OCI-LY7 (cell line): ENCODE measurements at places on chromosomes 7 and 10. TPM values are rescaled to one million over a fixed set of nuclear protein-coding genes. Genes with fewer than 3 reads are reported as not detected.

DNA sequence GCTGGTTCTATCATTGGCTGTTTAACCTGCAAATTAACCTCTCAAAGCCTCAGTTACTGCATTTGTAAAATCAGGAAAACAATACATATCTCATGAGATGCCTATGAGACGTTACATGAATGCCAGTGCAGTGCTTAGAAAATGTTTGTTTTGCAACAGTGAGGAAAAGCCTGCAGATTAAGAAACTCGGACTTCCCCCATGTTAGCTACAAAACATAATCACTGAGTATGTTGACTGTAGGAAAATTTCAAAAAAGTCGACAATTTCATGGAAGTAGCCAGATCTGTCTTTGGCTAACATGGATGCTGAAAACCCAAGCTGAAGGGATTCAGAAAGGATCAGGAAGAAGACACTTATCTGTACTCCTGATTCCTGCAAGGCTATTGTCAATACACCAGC lies 121.4 kb downstream of the TRIL start:
- no peak for DNase-seq

DNA sequence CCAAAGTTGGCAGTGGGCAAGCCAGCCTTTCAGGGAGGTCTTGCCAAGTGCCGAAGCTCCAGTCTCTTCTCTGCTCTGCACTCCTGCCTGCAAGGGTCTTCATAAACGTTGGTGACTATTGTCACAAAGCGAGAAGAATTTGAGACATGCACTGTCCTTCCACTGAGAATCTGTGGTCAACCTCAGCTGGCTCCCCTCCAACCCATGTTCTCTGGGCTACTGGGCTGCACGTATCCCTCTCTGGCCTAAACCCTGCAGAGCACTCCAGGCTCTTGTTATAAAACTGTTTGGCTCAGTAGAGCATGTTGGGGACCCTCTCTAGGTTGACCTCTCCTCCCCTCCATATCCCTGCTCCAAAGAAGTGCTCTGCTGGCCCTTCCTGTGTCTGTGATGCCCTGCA lies 260.4 kb upstream of the NFE2L3 start:
- DNase-seq: no peak

ABCC2 gene
- 0.59 and 1.2 TPM in 2 replicates for total RNA-seq

- no peak for DNase-seq
Measured at GRCh38 chr7:34751725-34752643, 94.0 kb downstream of the NPSR1 start.

OLAH gene
- not detected in 2 replicates for total RNA-seq

GRCh38 chr7:38066391-38066790 lies 111.7 kb upstream of the STARD3NL start:
- DNase-seq: no peak

DNA sequence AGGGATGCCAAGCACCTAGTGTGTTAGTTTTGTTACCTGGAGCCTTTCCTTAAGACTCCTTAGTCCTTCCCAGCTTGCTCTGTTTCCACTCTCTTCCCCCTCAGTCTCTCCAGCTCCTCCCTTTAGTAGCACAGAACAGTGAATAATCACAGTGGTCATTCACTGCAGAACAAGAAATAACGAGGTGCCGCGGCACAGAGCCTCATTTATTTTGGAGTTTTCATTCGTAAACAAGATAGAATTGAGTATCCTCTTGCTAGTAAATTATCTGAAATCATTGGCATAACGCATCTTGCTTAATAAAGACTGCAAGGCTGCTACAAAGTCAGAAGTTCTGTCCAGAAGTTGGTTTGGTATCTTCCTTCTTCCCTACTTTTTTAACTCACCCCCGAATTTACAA lies 129.3 kb upstream of the LANCL2 start:
- no peak for DNase-seq

ERCC6 gene
- total RNA-seq: 21.9 and 25.7 TPM in 2 replicates

GRCh38 chr10:17744341-17744861 lies 7.6 kb upstream of the TMEM236 start:
- peak; percentile 25 for DNase-seq

GRCh38 chr10:70064486-70064885 lies 11.8 kb downstream of the MACROH2A2 start:
- DNase-seq: no peak

- no peak for DNase-seq
Measured at GRCh38 chr7:53470336-53470970, 435.0 kb downstream of the POM121L12 start.

DNA sequence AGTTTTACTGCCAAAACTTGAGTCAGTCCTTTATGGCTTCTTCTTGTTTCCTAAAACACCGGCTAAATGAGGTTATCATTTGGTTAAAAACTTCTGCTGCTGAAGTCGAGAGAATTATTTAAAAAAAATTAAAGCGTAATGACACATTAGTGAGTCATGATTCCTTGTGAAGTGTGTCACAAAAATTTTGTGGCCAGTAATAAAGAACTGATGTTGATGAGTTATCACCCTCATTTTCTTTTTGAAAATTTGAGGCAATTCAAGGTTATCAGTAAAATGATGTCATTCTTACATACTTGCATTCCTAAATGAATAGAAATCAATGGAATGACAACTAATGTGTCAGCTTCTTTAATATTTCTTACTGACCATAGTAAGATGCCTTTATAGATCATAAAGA lies 427.4 kb downstream of the SORCS3 start:
- no peak for DNase-seq

SFRP5 gene
- total RNA-seq: not detected in 2 replicates

GRCh38 chr10:61609701-61610100 lies 53.0 kb upstream of the CABCOCO1 start:
- no peak for DNase-seq

DNA sequence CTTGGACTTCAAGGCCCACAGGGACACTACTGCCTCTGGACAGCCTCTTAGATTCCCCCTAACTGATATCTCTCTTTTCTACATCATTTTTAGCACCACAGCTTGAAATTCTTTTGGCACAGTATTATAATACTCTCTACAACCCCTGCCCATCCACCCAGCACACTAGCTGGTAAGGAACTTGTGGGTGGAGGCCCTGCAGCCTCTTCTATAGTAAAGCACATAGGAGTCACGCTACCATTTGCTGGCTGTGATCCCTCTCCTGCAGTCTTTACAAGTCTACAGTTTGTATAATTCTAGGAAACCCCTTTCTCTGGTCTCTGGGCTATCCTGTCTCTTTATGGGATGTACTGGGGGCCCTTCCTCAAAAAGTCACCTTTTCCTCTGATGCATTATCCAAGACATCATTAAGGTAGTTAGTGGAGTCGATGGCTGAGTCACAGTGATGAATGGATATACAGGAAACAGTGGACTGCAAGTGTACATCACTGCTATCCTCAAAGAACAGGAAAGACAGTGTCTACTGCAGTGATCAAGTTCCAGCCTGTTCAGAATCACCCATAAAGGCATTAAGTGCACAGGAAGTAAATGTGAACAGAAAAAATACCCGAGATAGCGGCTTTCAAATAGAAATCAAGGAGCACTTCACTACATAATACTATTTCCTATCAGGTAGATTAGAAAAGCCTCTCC lies 54.4 kb downstream of the STK17A start:
- DNase-seq: no peak

DNA sequence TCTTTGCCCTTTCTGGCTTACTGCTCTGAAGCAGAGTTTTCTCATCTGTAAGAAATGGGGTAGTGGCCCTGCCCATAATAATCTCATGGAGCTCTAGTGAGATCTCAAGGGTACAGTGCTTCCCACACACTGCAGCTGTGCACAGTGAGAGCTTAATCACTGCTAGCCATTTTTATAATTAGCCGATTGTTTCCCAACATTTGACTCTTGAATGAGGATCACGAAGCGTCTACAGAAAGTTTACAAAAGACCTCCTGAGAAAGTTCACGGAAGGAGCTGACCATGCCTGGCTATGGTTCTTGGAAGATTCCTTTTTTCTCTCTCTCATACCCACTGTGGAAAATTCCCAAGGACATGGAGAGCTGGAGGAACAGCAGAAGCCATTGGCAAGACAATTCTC lies 70.4 kb downstream of the FAM171A1 start:
- no peak for DNase-seq

GRCh38 chr10:97378933-97379921 lies 21.9 kb downstream of the RRP12 start:
- no peak for DNase-seq

ZNF37A gene
- total RNA-seq: 38.1 and 40.3 TPM in 2 replicates

DNA sequence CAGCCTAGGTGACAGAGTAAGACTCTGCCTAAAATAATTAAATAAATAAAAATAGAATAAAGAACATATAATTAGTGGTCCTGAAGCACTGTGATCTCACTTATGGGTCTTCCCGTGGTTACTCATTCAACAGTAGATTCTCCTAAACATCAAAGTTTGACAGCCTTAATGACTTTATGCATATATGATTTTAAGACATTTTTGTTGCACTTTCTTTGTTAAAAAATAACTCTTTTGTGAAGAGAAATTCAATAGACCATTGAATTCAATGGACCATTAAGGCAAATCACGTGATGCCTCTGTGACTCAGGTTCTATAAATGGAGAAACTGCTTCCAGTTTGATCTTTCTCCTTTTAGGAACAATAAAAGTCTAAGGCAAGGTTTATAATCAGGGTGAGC lies 59.6 kb downstream of the ATOH7 start:
- peak; percentile 18 for DNase-seq

HOXA4 gene
- total RNA-seq: 1.6 and 2.0 TPM in 2 replicates

RNF32 gene
- 3.6 and 3.9 TPM in 2 replicates for total RNA-seq

DNA sequence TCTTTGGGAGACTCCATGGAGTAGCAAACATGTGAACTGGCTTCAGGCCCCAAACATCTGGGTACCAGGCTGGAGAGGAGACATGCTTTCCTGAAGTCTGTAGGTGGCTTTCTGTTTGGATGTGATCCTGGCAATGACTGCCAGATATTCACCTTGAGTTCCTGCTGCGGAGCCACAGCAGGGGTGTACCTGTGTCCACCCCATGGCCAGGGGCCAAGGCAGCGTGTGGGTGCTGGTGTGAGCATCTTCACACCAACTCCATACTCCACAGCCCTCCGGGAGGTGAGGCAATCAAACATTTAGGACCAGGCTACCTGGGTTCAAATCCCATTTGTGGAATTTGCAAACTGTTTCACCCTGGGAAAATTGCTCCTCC lies 113.0 kb downstream of the ADCY1 start:
- DNase-seq: no peak

- DNase-seq: no peak
Measured at GRCh38 chr7:115260381-115260780, 338.5 kb downstream of the MDFIC start.

DNA sequence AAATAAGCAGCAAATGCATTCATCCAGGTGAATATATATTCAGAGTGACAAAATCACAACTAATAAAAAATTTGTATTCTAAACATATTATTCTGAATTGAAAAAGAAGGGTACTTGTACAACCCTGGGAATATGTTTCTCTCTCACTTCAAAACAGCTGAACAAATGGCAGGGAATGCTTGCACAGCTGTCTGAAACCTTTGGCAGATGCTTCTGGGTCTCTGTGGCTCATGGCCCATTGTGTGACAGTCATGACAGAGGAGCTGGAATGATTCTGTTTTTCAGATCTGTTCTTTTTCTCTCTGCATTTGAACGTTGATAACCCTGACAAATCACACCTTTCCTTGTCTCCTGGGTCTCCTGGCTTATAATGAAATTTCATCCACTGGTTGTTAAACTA lies 275.7 kb upstream of the FZD1 start:
- DNase-seq: no peak

GRCh38 chr7:4712281-4713182 lies 30.4 kb downstream of the FOXK1 start:
- DNase-seq: no peak

MINDY3 gene
- total RNA-seq: 23.3 and 24.9 TPM in 2 replicates

DNA sequence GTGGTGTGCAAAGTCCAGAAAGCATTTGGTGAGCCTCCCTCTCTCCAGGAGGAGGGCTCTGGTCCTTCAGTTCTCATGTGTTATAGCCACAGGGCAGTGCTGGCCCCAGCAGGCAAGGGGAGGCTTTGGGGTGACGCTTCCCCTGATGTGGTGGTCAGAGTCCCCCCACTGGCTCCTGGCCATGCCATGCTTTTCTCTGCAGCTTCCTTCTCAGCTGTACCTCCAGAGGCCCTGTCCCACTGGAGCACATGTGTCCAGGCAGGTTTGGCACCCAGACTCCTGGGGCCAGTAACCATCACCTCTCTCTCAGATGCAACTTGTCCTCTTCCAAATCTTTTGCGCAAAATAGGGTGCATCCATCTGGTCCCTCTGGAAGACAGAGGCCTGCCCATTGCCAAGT lies 233.0 kb upstream of the ZNF32 start:
- no peak for DNase-seq

DNA sequence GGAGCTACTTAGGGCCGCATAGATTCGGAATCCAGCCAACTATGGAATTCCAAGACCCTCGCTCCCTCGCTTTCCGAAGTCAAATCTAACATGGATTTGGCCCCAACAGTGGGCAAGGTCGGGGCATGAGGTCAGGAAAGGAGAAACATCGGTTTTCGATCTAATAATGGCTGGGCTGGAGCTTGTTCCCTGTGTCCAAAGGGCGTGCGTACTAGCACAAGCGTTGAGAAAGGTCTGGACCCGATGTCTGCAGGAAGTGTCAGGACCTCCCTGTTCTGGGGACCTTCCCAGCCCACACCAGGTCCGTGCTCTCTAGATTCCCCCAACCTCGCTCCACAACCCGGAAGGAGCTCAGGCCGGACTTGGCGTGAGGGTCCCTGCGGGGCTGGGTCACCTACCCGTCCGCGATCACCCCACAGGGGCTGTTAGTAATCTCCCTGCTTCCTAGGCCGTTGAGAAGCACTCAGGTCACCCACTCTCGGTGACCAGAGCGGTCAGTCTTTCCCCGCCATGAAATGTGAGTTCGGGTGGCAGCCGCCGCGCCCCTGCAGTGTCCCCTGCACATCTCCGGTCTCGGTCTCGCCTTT lies 4.8 kb downstream of the FEZF1 start:
- DNase-seq: no peak

GRCh38 chr7:29564496-29565223 lies 1.0 kb downstream of the PRR15 start:
- DNase-seq: no peak

DNA sequence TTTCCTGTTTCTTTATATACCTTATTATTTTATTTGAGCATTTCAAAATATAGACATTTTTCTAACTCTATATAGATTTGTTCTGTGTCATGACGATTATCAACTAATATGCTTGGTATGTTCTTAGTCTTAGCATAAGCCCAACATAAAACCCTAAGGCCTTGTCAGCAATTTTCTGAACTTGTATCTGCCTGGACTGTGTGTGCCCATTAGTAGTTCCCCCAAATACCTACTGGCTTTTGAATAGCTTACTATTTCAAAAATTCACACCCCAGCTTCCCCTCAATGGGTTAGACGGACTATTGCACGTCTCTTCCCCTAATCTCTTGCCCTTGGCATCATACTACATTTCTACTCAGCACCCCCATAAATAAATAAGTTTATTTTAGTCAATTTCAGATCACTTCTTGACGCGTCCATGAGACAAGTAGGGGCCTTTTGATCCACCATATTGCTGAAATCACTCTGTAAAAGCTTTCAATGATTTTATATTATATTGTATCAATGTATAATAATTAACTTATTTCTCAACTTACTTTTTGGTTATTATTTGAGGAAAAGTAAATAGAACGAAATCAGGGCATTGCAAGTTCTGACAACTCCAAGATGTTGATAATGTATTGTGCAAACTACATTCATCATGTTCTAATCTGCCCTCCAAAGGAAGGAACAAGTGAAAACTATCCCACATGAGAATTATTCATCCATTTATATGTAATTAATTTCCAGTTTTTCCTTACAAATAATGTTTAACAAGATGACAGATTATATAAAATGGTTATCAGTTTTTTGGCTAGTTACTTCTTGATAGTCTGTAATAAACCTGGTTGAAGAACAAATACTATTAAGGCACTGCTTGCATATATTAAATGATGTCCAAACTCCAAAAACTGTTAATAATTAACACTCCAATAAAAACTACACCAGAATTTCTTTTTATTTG lies 1.1 kb upstream of the AKR1C3 start:
- DNase-seq: no peak
